ENCODE measurements at places on chromosomes 13 and 19. TPM values are rescaled to one million over a fixed set of nuclear protein-coding genes. Genes with fewer than 3 reads are reported as not detected.

- no peak for DNase-seq
Observed at GRCh38 chr13:72896869-72897268, 114.9 kb downstream of the PIBF1 start.

GRCh38 chr13:110854866-110855265 is 60.0 kb downstream of the ANKRD10 start:
- DNase-seq: no peak

- DNase-seq: no peak
Observed at GRCh38 chr13:104297075-104297474, 1230.9 kb upstream of the SLC10A2 start.

DNA sequence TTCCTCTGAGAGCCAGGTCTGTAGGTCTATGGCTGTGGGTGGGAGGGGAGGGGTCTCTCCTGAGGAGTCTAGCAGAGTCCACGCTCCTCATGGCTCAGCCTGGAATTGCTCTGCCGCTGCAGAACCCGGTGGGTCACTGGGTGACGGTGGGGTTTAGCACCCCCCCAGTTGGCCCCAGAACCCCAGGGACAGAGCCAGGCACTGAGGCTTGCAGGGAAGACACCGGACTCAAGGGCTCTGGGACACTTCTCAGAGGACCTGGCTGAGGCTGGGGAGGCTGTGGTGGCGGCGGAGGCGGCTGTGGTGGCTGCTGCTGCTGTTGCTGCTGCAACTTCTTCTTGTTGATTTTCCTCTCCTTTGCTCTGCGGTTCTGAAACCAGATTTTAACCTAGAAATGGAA is 6.1 kb downstream of the CDX2 start:
- DNase-seq: no peak

DNA sequence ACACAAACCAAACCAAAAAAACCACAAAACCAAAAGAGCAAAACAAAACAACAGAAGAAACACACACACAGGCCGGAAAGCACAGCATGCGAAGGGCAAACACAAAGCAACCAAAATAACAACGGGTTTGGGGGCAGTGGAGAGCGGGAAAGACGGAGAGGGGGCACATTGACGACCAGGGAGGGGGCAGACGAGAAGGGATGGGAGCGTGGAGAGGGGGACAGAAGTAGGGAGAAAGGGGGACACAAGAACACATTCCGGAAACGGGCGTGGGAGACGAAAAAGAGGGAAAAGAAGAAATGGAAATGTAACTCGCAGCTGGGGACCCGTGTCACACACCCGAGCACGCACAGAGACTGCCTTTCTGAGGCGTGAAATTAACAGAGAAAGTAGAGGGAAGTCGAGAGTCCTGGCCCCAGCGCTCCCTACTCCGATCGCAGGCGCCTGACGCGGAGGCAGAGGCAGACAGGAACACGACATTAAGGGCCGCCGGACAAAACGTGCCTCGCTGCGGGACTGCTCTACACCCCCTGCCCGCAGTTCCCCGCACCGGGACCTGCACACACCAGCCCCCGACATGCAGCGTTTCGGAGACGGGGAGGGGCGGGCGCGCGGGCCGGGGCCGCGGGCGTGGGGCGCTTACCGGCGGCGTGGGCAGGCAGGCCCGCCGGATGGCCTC is 652 bp downstream of the POU4F1 start:
- DNase-seq: peak; percentile 55

- DNase-seq: no peak
Observed at GRCh38 chr19:46714444-46715106, 2.3 kb downstream of the PRKD2 start.

GRCh38 chr13:110486061-110486715 is 75.3 kb downstream of the RAB20 start:
- no peak for DNase-seq

- no peak for DNase-seq
Observed at GRCh38 chr13:113933901-113934300, 40.0 kb downstream of the C13orf46 start.

DNA sequence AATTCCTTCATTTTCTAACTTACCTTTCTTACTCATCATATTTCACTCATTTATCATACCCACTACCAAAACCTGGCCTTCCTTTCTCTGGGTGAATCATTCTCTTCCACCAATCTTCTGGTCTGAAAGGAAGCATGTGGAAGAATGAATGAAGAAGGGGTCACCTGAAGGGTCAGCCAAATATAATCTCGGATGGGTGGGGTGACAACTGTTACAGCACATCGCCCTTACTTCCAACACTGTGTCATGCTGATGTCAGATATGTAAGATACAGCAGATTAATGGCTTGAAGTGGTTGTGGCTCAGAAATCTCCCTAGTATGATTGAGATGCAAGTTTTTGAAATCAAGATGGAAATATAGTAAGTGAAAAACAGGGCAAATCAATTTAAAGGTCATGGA is 401.7 kb upstream of the HTR2A start:
- no peak for DNase-seq

GFY gene
- not detected for total RNA-seq

SLITRK1 gene
- 34.6 TPM for total RNA-seq

UBL3 gene
- total RNA-seq: 62.0 TPM

NXNL1 gene
- total RNA-seq: not detected
